ENCODE measurements at places on chromosomes 7 and 10.

- DNase-seq: peak; percentile 23
- H3K36me3 ChIP-seq: no peaks in the 10 kb centered on the region
- H3K4me1 ChIP-seq: peaks cover 17% of the 10 kb centered on the region
- no peak overlapping the region for H3K4me3 ChIP-seq
These were observed 53.8 kb downstream of the GRID1 start for GRCh38 chr10:86312701-86313270.

GRCh38 chr7:74320645-74321221 lies 31.5 kb downstream of the CLIP2 start:
- no peak for DNase-seq
- H3K27ac ChIP-seq: no peak overlapping the region
- H3K27me3 ChIP-seq: no peaks in the 10 kb centered on the region

- peaks cover 18% of the 10 kb centered on the region for H3K27me3 ChIP-seq
These were observed 166.6 kb downstream of the ARHGAP21 start for GRCh38 chr10:24556750-24557742.

GRCh38 chr10:95896071-95896850 lies 11.5 kb upstream of the CC2D2B start:
- no peak overlapping the region for H3K27ac ChIP-seq
- H3K36me3 ChIP-seq: peaks cover 91% of the 10 kb centered on the region
- H3K4me3 ChIP-seq: no peak overlapping the region

DNA sequence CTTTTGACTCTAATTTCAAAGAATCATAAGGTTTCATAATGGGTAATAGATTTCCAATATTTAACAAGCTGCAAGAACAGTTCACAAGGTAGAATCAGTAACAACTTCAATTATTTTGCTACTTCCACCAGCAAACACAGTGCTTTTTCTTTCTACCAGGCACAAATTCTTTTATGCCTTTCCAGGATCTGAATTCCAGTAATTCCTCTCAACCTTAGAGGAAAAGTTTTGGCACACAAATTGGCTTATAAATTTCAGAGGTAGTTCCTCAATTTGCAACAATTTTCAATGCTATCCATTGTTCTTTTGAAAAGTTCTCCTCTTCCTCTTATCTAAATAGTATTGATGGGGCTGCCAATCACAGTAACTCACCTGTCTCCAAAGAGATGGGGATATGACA lies 665.4 kb upstream of the PHF14 start:
- no peak overlapping the region for H3K4me3 ChIP-seq
- H3K36me3 ChIP-seq: no peaks in the 10 kb centered on the region
- no peak for DNase-seq
- H3K4me1 ChIP-seq: no peaks in the 10 kb centered on the region
- peaks cover 3% of the 10 kb centered on the region for H3K27me3 ChIP-seq
- no peak overlapping the region for H3K27ac ChIP-seq

GRCh38 chr7:80357530-80357929 lies 154.3 kb downstream of the GNAT3 start:
- no peaks in the 10 kb centered on the region for H3K27me3 ChIP-seq
- H3K36me3 ChIP-seq: no peaks in the 10 kb centered on the region
- H3K4me1 ChIP-seq: no peaks in the 10 kb centered on the region
- DNase-seq: no peak
- no peak overlapping the region for H3K27ac ChIP-seq

DNA sequence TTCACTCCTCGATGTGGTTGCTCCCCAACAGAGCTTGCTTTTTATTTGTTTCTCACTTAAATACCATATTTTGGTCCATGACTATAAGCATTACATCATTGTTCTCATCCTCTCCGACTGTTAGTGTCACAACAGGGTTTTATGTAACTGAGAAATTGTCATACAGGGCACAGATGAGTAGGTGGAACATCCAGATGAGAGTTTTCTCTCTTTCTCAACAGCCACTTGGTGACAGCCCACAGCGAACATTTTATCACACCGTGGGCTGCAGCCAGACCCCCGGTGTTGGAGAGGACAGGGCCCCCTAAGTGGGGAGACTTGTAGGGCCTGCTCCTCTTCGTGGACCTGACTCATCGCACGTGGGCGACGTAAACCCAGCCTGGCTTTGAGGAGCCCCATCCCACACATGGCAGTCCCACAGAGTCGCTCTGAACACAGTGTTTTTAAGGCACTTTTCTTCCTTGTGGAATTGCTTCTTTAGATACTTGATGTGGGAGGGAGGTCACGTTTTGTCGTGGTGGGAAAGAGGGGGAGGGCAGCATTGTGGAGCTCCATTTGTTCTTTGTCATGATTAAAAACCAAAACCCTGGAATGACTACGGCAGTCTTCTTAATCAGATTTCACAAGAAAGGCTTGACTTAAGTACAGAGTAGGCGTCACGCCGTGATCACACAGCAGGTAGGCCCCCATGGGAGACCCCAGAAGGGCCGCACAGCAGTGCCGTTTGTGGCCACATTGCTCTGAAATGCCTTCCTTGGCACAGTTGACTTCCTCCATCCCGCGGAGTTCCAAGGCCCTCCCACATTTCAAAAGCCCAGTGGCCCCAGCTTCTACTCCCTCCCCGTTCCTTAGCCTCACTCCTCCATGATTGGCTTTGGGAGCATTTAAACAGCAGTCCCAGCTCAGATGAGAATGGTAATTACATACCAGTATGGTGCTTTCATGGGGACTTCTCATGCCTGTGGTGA lies 220.6 kb downstream of the CCDC3 start:
- peaks cover 13% of the 10 kb centered on the region for H3K36me3 ChIP-seq
- H3K4me3 ChIP-seq: peak overlapping the region; percentile 38
- peaks cover 3% of the 10 kb centered on the region for H3K27me3 ChIP-seq
- DNase-seq: no peak
- H3K4me1 ChIP-seq: peaks cover 72% of the 10 kb centered on the region
